HTR-8/SVneo (cell line): ENCODE measurements at places on chromosomes 5 and 9.
A peak's percentile ranks its signal among the peaks of the same experiment; 100 is the strongest.

DNA sequence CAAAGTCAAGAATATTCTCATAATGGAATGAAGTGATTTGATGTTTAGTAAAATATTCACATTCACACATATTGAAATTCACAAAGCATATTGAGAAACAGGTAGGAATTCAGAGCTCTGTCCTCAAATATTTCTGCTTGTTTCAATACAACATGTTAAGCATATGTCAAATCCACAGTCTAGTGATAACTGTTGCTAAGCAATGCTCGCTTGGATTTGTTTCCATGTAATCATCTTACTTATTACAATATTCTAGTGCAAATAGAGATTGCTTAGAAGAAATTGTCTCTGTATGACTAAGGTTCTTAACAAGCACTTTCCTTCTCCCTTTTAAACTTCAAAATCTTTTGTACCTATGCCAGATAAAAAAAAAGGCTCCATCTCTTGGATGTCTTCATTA, 995.7 kb downstream of the CDH18 start:
- no peak for DNase-seq

DNA sequence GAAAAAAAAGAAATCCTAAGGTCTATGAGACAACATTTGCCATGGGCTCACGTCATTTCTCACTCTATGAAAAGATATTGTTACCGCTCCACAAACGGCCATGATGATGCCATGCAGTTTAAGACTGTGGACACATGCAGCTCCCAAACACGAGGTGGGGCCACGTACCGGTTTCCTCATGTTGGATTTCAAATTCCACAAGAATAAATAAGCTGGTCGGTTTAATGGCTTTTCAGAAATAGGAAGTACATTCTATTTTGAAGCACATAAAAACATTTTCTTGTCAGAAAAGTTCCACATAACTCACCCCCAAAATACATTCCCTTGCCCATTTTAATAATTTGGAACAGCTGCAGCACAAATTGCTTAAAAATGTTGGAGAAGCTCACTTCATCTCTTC, 130.6 kb downstream of the MYO10 start:
- no peak for DNase-seq

DNA sequence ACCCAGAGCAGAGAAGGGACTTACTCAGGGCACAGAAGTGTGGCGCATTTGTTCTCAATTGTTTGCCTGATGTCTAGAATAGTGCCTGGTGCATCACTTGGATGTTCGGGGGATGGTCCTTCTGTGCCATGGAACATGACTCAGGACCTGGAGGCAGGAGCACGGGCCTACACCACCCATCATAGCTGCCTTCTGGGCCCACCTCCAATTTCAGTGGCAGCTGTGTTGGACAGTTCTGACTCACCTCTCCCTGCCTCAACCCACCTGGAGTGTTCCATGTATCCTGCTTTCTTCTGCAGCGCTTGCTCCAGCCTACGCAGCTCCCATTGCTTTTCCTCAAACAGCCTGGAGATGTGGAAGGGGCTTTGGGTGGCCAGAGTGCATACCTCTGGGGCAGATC, 12.5 kb upstream of the CXCL14 start:
- DNase-seq, result no peak

- peak; percentile 24 for DNase-seq
Measured at GRCh38 chr5:53482717-53483638, 2.5 kb downstream of the FST start.

- DNase-seq, result no peak
Measured at GRCh38 chr5:93279296-93279963, 301.6 kb downstream of the NR2F1-AS1 start.

- no peak for DNase-seq
Measured at GRCh38 chr5:41648996-41649395, 138.6 kb upstream of the PLCXD3 start.

DNA sequence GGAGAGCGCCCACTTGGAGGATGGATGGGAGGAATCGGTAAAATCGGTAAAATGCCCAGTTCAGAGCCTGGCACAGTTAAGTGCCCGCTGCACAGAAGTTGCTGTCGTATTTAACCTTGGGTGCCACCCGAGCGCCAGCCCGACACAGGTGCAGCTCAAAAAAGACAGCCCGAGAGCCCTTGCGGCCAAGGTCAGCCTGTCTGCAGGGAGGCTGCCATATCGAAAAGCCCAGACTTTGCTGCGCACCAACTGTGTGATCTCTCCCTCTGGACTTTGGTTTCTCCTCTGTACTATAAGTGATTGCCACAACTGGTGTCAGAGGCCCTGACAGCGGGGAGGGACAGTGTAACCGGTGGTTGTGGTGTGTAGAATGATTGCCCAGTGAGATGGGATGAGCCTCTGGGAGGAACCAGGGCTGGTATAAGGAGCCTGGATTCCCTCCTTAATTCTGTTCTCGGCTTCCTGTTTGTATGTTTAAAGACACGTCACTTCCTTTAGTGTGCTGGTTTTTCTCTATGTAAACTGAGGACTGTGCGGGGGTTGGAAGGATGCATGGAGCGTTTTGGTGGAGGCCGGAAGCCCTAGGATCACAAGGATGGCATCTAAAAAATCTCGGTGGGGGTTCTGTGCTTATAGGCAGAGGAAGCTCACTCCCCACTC, 792 bp downstream of the NTMT1 start:
- DNase-seq, result no peak

DNA sequence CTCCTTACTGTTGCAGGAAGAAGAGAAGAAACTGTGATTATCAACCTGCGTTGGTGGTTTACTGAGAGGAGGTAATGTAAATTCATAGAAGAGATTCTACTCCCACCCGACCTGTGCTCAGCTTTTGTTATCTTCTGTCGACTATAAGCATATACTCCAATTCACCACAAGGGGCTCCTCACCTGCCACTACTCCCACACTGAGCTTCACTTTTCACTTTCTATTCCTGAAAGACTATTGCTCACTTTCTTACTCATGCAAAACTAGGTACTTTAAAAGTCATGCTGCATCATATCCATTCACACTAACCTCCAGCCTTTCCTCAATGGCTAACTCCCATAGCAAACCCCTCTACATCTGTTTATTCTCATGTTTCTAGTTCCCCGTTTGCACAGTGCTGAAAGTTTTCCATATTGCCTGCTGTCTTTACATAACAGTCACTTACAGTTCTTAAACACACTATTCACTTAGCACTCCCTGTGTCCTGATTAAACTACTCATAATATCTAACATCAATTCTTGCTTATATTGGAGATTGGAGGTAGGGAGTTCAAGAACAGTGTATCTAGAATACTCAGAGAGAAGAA, 1062.6 kb downstream of the NR2F1-AS1 start:
- DNase-seq, result peak; percentile 27

- no peak for DNase-seq
Measured at GRCh38 chr5:79756076-79756475, 66.4 kb downstream of the CMYA5 start.

- peak; percentile 50 for DNase-seq
Measured at GRCh38 chr5:79020861-79021561, 35.9 kb upstream of the ARSB start.

- DNase-seq, result no peak
Measured at GRCh38 chr9:96503918-96504317, 53.9 kb downstream of the HABP4 start.

DNA sequence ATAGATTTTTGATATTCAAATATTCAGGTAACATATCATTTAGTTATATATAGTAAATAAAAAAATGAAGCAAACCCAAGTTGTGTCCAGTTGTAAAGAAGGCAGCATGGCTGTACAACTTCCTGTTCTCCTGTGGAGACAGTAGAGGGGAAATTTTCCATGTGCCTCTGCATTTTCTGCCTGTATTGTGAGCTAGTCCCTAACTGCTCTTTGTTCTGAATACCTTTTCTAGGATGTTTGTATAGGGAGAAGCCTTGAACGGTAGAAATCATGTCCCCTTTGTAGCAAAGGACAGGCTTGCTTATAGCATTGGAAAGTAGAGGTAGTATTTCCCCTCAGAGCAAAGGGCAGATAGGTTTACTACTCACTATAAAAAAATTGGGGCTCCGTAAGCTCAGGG, 13.3 kb upstream of the RPS23 start:
- no peak for DNase-seq

DNA sequence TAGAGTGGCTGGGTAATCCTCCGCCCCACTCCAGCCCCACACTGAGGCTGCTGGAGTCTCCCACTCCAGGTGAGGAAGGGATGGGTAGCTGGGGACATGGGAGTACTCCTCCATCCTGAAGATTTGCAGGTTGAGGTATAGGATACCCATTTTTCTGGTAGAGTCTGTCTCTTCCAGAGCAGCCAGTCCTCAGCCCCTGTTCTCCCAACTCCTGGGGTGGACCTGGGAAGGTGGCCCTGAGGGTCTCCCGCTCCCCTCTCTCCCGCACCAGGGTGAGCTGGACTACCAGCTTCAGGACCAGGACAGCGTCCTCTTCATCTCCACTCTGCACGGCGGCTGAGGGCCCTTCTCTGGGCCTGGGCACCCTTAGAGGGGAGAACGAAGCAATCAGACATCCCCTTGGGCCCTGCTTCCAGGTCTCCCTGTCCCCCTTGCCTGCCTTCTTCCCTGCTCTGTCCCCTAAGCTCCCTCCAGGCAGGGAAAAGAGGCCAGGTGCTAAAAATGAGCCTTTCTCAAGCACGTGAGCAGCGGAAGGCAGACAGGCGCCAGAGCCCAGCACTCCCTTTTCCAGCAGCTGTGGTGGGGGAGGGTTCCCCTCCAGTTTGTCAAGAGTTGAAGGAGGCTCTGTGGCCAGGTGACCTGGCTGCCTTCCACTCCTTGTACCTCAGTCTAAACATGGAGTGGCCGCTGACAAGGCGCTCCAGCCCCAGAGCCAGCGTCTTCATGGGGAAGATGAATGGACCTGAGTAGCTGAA, 18.4 kb downstream of the URM1 start:
- no peak for DNase-seq

GRCh38 chr5:136699651-136700050, 334.3 kb upstream of the TRPC7 start:
- no peak for DNase-seq

DNA sequence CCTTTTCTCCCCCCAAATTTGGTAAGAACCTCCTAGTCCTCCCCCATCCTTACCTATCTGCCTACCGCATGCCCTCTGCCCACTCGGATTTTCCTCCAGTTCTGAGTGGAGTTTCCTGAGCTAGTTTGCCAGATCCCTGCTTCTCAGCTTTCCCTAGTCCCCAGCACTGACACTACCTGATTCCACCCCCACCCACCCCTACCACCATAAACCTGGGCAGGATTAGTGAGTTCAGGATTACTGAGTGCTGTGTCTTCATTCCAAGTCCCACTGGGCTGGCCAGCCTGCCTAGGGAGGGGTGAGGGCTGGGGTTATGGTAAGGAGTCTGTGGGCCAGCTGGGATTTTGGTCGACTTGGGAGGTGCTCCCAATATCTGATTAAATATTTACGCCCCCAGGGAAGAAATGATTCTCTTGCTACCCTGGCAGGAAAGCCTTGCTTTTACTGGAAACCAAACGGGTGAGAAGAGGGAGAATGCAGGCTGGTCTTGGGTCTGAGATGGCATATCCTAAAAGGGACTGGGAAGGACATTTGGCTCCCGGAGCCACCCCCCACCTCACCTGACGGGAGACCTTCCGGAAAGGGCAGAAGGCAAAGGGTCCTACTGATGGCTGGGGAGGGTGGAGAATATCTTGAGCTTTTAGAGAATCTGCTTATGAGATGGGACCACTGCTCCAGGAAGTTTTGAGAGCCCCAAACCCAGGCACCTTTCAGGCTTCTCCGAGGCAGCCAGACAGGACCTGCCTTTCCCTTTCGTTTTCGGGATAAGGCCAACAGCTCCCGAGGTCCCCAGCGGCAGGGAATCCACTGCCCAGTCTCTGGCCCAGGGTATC, 3.7 kb downstream of the PITX1 start:
- no peak for DNase-seq

DNA sequence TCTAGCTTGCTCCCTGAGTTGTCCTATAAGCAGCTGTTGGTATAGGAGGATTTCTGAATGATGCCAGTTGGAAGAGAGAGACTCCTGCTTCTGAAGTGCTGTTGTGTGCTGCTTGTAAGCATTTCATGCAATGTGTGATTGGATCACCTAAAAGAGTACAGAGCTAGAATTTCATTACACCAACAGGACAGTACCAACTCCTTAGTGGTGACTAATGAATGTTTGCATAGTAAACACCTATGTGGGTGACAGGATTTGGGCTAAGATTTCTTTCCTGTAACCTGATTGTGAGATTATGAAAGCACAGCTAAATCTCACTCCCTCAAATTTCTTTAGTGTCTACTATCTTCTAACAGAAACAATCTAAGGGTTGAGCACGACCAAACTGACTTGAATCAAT, 67.0 kb downstream of the GCNT1 start:
- DNase-seq, result no peak

GRCh38 chr5:116347657-116348056, 227.0 kb downstream of the SEMA6A start:
- no peak for DNase-seq

GRCh38 chr5:67996596-67996995, 219.0 kb upstream of the PIK3R1 start:
- DNase-seq, result no peak

DNA sequence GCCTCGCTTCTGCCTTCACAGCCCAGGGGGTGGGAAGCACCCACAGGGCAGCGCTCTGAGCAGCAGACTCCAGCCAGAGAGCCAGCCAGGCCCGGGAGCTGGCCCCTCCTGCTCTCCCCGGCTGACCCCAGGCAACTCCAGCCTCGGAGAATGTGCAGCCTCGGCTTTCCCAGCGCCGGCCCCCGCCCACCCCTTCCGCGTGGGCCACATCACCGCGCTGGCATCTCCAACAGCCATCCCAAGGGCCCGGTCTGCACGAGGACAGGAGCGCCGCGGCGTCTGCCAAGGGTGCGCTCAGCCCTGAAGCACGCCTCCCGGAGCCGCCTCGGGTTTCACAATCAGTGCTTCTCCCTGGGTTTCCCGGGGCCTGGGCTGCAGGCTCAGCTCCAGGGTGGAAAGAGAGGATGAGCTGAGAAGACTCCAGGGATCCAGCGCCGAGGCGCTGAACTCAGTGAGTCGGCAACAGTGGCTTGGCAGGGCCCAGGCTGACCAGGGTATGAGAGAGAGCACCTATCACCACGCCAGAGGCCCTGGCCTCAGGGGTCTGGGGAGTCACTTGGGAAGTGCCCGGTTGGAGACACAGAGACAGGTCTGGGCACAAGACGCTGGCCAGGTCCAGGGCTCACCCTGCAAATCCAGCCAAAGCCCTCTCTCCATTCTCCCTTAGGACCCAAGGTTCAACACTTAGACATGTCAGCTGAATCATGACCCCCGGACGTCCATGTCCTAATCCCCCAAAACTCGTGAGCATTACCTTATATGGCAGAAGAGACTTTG, 79.6 kb downstream of the ADAMTS2 start:
- peak; percentile 91 for DNase-seq
